ENCODE measurements at places on chromosomes 3 and 15.

DNA sequence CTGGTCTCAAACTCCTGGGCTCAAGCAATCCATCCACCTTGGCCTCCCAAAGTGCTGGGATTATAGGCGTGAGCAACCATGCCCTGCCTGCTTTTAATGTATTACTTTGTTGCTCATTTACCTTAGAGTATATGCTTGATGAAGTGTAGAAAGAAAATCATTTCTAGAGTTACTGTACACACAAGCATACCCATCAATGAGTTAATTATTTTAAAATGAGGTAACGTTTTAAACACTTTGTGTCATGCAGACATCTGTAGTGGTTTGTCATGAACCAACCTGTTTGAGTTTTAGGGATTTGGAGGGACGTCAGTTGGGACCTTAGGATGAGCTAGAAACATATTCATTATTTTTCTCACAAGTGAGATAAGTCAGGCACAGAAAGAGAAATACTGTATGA lies 332.4 kb upstream of the IGF1R start:
- no peak for DNase-seq

DNA sequence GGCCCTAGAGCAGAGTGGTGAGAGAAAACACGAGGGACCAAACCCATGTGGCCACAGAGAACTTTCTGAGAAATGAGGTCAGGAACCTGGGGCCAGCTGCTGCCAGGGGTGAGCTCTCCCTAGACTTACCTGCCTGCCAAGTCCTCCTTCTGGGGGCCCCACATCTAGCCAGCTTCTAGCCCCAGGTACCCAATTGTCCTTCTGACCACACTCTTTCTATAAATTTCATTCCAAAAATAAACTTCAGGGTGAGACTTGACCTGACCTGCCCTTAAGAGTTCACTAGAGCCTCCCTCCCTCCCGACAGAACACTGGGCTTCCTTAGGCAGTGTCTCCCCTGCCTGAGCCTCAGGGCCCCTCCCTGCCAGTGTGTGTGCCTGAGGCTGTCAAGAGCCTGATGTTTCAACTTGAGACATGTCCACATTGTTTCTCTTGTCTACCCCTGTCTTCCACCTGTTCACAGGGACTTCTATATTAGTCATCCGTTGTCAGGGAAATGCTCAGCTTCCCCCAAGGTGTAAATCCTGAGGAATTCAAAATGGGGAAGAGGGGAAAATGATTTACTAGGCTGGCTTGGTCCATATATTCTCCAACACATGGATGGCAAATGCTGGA lies 312.8 kb upstream of the TLE3 start:
- no peak for DNase-seq

DNA sequence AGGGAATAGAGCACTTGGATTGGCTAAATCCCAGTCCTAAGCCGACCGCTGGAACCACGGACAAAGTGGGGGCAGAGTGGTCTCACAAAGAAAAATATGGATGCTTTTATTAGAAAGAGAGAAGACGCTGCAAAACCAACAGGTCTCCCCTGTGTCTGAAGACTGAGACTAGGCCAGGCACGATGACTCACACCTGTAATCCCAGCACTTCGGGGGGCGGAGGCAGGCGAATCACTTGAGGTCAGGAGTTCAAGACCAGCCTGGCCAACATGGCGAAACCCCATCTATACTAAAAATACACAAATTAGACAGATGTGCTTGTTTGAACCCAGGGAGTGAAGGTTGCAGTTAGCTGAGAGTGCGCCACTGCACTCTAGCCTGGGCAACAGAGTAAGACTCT lies 61.8 kb downstream of the ZDHHC19 start:
- no peak for DNase-seq

DNA sequence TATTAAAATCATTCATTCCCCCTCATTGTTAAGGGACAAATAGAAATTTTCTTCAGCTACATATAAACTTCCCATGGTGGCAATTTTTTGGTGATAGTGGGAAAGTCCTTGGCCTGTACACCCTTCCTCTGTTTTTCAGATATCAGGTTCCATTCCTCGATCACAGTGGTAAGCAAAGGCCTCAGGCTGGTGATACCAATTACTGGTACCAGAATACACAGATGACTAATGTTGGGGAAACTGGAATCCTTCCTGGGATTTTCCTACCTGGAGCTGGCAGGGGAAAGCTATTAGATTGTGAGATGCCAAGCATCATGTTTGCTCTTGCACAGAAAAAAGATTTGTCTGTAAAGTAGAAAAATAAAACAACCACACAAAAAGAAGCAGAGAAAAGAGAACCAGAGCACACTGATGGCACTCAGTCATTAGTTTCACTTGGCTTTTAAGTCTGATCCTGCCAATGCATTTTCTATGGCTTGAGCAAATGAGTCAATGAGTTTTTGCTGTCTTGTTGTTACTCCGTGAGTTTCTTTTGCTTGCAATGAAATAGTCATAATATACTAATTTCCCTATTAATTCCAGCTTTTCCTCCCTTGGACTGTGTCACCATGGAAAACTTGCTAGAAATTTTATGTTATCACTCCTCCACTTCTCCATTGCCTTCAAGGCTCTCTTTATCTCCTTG lies 795.0 kb downstream of the ROBO1 start:
- DNase-seq, result no peak

DNA sequence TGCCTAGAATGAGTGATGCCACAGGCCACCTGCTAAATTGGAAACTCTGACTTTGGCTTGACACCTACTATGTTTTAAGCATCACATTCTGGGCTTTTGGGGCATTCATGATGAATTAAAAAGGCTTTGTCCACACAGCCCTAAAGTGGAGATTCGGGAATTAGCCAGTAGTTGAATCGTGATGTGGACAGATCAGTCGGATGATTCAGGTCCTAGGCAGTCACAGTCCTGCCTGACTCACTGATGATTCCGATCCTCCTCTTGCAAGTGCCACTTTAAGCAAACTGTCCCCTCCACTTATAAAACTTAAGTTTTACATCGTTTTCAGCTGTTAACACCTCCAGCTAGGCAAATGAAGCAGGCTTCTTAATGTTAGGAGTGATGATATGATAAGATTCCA lies 75.3 kb downstream of the SYNPR start:
- no peak for DNase-seq

- no peak for DNase-seq
Measured at GRCh38 chr3:134392336-134392983, 18.2 kb upstream of the AMOTL2 start.

- no peak for DNase-seq
Measured at GRCh38 chr15:61138156-61138555, 90.9 kb downstream of the RORA start.

DNA sequence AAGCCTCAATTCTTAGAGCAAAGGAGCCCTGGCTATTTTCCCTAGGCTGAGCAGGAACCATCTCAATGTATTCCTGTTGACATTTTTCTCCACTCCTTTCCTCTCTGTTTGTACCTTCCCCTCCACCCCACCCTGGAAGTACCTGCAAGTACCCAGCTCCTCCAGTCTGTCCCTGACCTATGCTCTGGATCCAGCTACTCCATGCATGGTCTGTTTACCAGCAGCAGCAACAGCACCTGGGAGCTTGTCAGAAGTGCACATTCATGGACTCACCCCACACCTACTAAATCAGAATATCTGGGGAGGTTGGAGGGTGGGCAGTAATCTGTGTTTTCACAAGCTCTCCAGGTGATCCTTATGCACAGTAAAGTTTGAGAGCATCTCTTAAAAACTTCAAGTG lies 240.7 kb upstream of the UMPS start:
- DNase-seq, result no peak

DNA sequence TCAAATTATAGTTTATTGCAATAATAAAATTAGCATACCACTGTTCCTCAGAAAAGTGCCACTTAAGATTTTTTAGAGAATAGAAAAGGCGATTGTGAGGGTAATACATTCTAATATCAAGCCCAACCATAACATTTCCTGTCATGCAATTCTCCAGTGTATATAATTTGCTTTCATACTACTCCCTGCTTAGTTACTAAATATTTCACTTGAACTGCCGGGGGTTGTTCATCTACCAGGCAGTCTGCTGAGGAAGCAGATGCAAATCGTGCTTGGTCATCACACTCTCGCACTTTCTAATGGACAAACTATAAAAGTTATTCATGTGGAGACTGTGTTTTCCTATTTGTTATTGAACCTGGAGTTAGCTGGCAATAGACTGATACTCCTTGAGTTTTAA lies 645.6 kb upstream of the CBLB start:
- DNase-seq, result no peak

DNA sequence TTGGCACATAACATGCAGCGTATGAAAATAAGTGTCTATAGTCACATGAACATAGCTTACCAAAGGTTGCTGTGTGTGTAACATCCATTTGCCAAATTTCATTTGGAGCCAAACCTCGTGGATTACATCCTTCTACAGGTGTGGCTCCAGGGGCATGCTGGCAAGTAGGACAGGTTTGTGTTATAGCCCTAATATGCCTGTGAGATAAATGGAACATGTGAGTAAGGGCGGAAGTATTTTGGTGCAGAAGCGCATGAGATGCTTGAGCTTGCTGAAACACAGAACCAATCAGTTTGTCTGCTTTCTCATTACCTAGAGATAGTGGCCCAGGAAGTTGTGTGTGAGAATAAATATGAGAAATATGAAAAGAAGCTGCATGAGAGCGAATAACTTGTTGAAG lies 21.8 kb upstream of the XCR1 start:
- no peak for DNase-seq

Measured in stimulated activated CD8-positive, alpha-beta memory T cell treated with anti-CD3 and anti-CD28 coated beads, Interleukin-7, amount 100 ng/mL, for 48 hours (primary cell).